ENCODE measurements at places on chromosomes 11 and 22.

DNA sequence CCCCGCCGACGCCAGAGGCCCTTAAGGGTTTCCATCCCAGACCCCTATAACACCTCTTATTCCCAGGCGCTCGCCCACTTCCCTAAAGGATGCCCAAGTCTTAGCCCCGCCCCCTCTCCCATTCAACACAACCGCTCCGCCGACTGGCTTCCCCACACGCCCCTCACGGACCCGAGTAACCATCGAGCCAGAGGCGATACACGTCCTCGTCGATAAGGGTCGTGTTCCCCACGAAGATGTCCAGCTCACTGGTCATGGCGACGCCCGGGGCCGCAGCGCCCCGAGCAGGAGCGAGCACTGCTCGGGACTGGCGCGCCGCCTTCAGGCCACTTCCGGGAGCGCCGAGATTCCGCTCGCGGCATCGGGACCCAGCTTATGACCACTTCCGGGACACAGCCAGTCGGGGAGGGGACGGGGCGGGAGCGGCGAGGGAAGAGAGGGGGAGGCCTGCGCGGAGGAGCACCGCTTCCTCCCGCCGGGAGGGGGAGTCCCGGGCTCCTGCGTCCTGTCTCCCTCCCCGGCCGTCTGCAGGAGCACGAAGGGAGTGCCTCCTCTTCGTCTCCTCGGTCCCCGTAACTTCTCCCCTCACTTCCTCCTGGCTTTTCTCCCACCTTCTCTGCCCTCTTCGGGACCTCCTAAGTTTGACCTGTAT, at the start of gene FIBP:
Gene FIBP, minus strand, starts transcription at position 309 of the 652 bp plus-strand sequence. Its CDS starts 53 bp downstream, at position 256.
- peak; percentile 98 for DNase-seq

DNA sequence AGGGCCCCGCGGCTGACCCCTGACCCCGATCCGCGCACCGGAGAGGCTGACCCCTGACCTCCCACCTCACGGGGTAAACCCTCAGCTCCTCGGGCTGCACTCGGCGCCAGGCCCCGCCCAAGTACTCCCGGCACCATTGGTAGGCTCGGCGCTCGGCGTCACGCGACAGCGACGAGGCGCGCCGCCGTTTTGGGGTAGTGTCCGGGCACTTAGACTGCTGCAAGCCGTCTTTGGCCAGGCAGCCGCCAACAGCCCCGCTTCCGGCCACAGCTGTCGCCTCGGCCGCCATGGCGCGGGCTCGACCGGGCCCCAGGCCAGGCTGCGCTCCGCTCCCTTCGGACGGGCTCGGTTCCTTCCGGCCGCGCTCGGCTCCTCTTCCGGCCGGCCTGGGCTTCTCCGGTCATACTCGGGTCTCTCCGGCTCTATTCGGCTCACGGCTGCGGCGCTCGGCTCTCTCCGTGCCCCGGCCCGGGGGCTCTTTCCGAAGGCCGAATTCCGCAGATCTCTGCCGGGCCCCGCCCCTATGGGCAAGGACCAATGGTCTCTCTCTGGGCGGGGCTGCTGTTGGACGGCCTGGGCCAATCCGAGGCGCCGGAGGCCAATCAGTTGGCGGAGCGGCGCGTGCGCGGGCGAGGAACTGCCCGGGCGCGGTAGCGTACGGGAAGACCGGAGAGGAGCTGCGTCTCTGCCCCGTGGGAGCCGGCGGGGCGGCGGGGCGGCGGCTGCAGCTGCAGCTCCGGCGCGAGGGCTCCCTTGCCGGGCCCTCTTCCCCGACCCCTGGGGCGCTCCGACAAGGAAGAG, at the start of gene CHKB:
Gene CHKB, minus strand, starts transcription at position 357 of the 801 bp plus-strand sequence. Its CDS starts 68 bp downstream, at position 289.
- DNase-seq: peak; percentile 100

- no peak for DNase-seq
Observed at GRCh38 chr11:72940417-72940816, 126.2 kb downstream of the ATG16L2 start.

DNA sequence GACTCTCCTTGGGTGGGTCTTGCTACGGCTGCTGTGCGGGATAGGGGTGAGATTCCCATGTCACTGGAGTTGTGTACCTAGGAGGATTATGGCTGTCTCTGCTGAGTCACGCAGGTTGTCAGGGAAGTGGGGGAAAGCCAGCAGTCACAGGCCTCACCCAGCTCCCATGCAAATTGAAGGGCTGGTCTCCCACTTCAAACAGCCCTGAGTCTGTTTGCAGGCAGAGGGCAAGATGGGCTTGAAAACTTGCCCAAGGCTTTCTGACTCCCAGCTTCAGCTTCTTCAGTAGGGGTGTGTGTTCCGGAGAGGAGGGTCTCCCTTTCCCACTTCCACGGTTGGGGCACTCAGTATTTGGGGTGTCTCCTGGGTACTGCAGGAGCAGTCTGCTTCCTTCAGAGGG, 10.9 kb upstream of the SC5D start:
- no peak for DNase-seq

DNA sequence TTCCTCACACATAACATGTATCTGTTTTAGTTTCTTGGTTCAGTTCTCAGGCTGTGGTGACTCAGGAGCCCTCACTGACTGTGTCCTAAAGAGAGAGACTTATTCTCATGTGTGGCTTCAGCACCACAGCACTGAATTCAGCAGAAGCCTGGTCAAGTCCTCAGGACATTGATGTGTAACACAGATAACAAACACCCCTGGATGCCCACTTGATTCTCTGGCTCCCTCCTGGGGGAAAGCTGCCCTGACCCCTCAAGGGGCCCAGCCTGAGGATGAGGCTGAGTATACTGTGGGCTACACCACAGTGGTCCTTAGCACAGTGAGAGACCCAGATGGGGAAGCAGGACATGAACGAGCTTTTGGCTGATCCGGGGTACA, 87.2 kb upstream of the VPREB1 start:
- no peak for DNase-seq

- peak; percentile 32 for DNase-seq
Observed at GRCh38 chr11:59556917-59557348, 45.6 kb downstream of the OR4D9 start.

DNA sequence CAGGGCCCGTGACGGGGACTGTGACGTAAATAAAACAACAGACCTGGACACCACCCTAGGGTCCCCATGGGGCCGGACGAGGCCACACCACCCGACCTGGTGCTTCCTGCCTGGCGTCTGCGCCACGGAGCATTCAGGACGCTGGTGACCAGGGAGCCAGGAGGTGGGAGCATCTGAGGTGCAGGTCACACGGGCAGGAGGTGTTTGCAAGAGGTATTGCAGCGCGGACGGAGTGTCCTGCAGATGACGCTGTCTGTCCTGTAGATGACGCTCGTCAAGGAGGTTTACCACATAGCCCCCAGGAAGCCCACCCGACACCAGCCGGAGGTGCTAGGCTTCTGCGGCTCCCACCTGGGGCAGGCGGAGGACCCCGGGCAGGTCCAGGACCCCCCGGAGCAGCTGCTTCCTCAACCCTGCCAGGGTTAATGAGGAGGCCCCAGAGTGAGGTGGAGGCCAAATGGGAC, 986 bp upstream of the MUC5B start:
- no peak for DNase-seq

DNA sequence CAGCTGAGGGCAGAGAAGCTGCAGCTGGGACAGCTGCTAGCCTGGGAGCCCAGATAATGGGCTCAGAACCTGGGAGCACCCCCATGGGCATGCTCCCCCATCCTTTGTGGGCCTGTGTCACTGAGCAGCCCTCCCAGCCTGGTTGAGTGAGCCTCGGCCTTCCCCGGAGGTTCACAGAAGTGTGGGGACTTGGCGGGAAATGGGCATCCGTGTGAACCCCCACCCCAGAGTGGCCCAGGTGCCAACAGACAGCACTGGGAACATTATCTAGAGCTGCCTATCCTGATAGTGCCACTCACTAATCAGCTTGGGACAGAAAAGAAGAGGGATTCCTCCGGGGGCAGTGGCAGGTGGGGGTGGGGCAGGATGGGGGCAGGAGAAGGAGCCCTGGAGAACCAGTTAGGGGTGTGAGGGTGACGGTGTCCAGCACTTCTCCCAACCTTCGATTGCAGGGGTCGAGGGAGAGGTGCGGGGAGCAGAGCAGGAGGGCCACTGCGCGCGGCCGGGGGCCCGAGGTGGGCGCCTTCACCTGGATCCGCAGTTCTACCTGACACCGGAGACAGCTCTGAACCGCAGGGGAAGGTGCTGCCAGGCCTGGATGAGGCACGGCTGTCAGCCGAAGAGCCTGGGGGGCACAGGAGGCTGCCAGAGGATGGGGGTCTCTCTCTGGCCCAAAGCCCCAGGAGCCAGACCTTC, 33.1 kb downstream of the FLRT1 start:
- DNase-seq: no peak

DNA sequence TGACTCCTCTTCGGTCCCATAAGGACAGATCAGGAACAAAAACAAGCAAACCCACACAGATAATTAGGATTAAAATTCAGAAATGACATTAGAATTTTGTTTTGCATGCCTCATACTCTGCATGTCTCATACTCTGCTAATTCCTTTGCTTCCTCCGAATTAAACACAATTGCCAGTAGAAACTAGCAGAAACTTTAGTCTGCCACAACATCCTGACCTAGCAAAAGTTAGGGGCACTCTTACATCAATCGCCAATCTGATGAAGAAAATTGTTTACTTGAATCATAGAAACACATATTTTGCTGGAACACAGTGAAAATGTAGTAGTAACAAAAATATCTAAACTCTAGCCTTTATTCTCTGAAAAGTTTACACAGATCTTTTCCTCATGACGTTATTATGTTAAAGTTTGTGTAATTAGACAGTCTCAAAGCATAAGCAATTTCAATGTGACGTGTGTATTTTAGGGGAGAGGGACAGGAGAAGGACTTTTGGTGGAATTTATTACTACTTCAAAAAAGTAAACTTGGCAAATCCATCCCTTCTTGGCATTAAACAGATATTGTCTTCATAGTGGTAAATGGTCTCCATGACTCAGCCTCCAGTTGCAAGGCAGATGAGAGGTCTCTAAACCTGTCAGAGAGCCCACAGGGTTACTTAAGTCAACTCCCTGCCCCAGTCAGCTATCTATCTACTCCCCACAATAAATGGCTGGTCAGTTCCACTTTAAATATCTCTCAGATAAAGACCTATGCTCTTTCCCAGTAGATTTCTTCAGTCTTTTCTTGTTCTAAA, 249.8 kb upstream of the UBASH3B start:
- no peak for DNase-seq

- no peak for DNase-seq
Observed at GRCh38 chr22:17984114-17984513, 40.2 kb downstream of the MICAL3 start.

DNA sequence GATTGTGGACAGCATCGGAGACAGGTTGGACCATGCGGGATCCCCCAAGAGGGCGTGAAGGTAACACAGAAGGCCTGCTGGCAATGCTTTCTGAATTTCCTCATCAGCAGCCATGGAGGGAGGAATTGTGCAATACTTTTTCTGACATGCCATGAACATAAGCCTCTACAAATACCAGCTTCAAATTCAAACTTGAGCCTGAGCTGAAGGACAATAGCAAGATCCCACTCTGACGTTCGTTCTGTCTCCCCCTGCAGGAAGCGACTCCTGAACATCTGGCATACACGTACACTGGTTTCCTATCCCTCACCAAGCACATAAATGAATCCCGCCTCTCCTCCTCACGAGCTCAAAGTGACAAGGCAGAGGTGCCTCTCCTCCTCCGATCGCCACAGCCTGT, 312.2 kb downstream of the BRD1 start:
- no peak for DNase-seq

DNA sequence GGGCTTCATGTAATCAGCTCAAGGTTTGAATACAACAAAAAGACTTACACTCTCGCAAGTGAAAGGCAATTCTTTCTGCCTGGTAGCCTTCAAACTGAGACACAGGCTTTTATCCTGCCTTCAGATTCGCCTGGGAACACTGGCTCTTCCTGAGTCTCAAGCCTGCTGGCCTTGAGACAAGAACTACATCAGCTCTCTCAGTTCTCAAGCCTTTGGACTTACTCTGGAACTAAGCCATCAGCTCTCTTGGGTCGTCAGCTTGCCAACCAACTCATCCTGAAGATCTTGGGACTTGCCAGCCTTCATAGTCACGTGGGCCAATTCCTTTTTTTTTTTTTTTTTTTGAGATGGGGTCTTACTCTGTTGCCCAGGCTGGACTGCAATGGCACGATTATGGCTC, 35.7 kb upstream of the LRRC10B start:
- no peak for DNase-seq

DNA sequence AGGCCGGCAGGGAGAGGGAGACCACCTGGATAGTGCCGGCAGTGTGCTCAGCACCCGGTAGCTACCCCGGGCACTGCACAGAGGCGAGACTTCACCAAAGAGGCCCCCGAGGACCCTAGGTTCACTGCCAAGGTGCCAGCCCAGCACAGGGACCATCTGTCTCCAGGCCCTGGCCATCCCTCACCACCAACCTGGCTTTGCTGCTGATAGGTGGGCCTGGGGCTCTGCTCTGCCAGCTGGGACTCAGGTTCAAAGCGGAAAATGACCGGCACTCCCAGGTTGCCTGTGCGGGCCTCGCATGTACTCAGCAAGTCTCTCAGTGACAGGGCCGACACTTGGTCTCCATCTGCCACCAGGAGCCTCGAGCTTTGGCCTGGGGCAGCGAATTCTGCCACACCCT, 812.2 kb downstream of the BRD1 start:
- DNase-seq: no peak

DNA sequence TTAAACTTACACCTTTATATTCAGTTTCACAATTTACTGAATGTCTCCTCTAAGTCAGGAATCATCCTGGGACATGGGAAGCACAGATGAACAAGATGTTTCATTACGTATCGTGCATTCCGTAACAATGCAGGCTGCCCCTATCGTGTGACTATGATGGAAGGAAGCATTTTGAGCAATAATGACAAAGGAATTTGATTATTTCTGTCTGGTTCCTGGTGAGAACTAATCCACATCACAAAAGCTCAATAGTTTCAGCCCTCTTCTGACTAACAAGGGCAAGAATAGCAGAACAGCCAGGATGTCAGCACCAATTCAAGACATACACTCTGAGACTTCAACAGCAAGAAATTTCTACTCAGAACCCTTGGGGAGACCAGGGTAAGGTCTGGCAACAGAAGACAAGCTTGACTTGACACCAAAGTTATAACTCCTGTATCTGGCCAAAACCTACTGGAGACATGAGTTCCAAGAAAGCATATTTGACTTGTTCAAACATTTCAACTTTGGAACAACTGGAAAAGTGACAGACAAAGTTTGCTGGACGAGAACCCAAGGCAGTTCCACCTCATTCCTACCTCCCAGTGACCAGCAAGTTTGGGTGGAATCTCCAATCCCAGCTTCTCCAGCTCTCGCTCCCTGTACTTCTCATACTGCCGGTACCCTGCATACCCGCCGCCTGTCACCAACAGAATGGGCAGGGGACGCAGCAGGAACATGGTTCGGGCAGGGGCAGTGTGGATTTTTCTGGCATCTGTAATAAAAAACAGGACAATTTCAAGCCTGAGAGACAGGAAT, 14.3 kb downstream of the PISD start:
- no peak for DNase-seq

DNA sequence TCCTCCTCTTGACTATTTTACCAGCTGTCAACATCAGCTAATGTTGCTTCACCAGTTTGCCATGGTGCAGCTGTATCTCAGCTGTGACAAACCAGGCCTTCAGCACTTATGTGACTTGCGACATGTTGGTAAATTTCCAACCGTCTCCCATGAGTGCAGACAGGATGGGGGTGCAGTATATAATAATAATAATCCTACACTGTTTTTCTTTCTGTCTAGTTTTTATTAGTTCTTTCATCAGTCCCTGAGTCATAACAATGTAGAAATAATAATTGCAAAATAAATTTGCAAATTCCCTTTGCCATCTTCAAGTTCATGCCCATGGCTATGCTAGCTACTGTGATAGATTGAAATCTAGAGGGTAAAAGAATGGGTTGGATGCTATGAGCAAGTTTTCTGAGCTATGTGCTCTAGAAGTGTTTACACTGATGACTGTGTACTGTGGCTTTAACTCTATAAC, 4.9 kb downstream of the MMP13 start:
- no peak for DNase-seq
